ENCODE measurements at places on chromosomes 5 and 9. TPM values are rescaled to one million over a fixed set of nuclear protein-coding genes. Genes with fewer than 3 reads are reported as not detected.

DNA sequence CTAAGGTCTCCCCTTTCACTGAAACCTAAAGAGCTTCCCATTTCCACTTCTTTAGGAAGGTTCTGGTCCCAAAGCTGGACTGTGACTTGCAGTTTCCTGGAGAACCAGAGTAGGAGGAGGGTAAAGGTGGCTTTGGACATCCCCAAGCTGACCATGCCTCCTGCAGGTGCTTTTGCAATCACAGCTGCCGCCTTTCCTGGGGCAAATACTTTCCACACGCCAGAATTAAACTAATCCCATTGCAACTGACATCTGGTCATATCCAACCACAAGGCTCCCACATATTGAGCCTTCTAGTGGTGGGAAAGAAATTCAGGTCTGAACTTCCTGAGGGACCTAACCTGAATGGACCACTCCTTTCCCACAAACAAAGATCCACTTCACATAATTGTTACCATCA is 92.7 kb downstream of the NRG2 start:
- no peak for DNase-seq

DNA sequence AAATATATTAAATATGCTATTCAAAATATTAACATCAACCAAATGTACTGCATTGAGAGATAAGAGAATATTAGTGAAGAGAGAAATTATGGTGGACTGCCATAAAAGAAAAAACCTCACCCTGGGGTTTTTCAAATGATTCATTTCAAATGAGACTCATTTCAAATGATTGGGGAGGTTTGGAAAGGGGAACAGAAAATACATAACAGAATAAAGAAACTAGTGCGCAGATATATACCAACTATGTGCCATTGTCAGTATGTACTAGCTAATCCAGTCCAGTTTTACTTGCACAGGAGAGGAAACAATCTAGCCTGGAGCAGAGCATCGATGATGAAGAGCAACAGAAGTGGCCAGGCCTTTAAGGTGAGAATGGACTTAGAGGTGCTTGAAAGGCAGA is 651.6 kb upstream of the RORB start:
- DNase-seq, result no peak

CATSPER3 gene
- 0.29 TPM for total RNA-seq

GRCh38 chr5:68196876-68197275 is 18.7 kb upstream of the PIK3R1 start:
- peak; percentile 69 for DNase-seq

PHYKPL gene
- 164 TPM for total RNA-seq

GRCh38 chr5:152532714-152533113 is 127.6 kb upstream of the NMUR2 start:
- no peak for DNase-seq

All from aorta (tissue), 5 donors.